ENCODE measurements at places on chromosomes 3 and 15. TPM values are rescaled to one million over a fixed set of nuclear protein-coding genes. Genes with fewer than 3 reads are reported as not detected.

GRCh38 chr3:155602307-155602706, 142.6 kb downstream of the PLCH1 start:
- no peak for DNase-seq

The FAM131A gene
- 14.8 TPM for total RNA-seq

- DNase-seq = no peak
These were observed 564.5 kb upstream of the ADAMTS9 start for GRCh38 chr3:65252266-65252665.

GRCh38 chr3:123339302-123339701, 109.6 kb downstream of the ADCY5 start:
- no peak for DNase-seq

DNA sequence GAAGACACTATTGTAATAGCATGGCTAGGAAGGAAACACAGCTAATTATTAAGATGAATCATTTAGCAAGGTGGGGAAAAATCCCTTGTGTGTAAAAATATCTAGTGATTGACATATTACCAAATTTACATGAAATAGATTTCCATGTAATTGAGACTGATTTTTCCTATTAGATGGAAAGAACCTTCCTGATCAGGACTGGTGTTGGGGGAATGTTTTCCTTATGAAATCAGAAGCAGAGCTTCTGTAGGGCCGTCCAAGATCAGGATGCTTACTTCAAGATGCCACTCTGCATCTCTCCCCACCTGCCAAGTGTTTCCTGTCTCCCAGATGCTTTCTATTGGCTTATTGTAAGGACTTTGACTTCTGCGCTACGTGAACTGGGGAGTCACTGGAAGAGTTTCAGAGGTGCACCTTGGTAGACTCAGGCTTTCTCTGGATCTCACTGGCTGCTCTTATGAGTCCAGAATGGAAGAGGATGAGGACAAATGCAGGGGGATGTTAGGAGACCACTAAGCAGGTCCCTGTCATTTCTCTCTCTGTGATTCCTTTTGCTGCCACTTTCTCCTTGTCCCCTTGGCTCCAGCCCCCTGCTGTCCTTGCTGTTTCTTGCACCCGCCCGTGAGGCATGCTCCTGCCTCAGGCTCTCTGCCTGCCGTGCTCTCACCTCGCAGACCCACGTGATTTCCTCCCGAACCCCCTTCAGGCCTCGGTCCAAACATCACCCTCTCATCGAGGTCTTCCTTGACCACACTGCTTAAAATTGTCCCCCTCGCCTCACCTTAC, 30.1 kb downstream of the BTD start:
- peak; percentile 43 for DNase-seq

GRCh38 chr3:73656241-73656890, 31.6 kb upstream of the PDZRN3 start:
- DNase-seq = no peak

The CCDC33 gene
- total RNA-seq = 2.6 TPM

- DNase-seq = no peak
These were observed 125.8 kb downstream of the LPP start for GRCh38 chr3:188279502-188280335.

- DNase-seq = peak; percentile 63
These were observed 18.4 kb upstream of the INSYN1 start for GRCh38 chr15:73771385-73772045.

- no peak for DNase-seq
These were observed 487.6 kb downstream of the NAALADL2 start for GRCh38 chr3:175346573-175347356.

The ZXDC gene
- 45.1 TPM for total RNA-seq

DNA sequence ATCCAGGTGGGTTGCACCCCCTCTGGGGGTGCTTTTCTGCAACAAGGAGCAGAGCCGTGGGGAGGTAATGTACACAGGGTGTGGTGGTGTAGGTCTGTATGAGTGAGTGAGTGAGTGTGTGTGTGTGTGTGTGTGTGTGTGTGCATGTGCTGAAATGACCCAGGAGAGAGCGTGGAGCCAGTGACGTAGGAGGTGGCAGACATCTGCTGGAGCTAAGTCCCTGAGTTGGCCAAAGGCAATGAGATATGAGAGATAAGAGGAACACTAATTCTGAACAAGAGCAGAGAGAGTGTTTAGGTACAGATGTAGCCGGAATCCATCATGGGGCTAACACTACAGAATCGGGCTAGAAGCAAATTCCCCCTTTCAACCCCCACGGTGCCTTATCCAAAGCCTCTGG, 27.6 kb downstream of the BDH1 start:
- no peak for DNase-seq

DNA sequence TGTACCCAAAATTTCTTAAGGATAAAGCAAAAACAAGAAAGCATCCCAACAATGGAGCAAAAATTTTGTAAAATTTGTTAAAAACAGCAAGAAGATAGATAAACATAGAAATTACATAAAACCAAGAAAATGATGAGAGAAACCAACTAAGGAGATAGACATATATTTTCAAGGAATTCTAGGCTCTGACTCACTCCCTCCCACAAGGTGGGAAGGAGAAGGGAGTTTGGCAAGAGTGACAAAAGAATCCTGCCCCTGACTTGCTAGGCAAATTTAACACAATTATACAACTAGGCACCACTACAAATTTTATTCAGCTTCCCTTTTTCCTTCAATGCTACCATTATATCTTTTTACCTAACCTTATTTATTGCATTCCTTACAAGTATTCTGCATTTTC, 70.9 kb downstream of the MYO9A start:
- DNase-seq = no peak

The TMEM202 gene
- not detected for total RNA-seq

The TYRO3 gene
- 61.0 TPM for total RNA-seq

DNA sequence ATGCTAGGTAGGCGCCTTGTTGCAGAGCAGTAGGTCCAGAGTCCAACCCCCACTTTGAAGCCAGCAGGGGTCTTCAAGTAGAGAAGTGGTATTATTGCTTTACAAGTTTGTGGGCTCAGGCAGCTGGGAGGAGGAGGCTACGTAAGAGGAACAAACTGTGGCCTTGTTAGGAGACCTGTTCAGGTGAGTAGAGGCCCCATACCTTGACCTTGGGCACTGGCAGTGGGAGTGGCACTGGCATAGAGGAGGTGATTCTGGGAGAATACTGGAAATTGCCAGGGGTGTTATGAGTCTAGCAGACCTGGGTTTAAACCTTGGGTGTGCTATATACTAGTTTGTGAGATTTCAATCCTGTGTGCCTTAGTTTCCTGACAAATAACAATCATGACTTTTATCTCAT, 34.6 kb upstream of the SCAANT1 start:
- no peak for DNase-seq

GRCh38 chr15:22265056-22265945, 185.0 kb downstream of the OR4M2 start:
- no peak for DNase-seq

DNA sequence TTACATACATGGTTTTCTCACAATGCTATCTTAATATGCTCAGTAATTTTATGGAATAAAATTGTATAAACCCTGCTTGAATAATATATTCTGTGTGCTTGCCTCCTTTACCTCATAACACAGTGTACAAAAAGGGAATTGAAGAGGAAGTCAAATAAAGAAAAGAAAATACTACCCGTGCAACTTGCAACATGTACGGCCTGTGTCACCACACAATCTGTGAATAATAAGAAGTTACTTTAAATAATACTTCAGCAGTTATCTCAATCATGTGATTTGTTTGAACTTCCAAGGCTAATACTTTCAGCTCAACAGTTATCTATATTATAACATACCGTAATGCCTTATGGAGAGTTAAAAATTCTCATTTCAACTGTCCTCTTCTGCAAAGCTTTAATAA, 58.1 kb upstream of the SATB1 start:
- DNase-seq = no peak

The STRA6 gene
- total RNA-seq = 9.9 TPM

- DNase-seq = peak; percentile 53
These were observed 14.9 kb downstream of the ACOX2 start for GRCh38 chr3:58521917-58522631.

GRCh38 chr3:71585131-71585530, 1.6 kb upstream of the FOXP1 start:
- DNase-seq = no peak

The CPB1 gene
- not detected for total RNA-seq

GRCh38 chr3:107939691-107940442, 151.0 kb downstream of the CD47 start:
- DNase-seq = no peak

The LARP6 gene
- total RNA-seq = 22.4 TPM

DNA sequence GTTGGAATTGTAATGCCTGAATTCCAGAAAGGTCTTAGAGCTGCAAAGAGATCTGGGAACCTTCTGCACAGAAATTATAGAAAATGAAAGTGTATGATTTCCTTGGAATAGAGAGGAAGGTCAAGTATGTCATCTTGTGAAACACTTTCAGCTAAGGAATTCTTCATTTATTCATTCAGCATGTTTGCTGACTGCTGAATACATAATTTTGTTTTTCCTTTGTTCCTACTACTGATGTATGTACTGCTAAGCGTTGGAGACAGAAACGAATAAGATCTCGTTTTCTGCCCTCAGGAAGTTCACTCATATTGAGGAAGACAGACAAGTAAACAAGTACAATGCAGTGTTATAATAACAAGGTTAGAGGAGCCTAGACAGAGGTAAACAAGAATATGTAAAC, 14.3 kb upstream of the IL20RB start:
- DNase-seq = no peak

GRCh38 chr15:90334304-90334731, 17.8 kb upstream of the ZNF774 start:
- DNase-seq = no peak

Data from GM23338 (cell line).